Activated CD4-positive, alpha-beta T cell treated with anti-CD3 and anti-CD28 coated beads, Interleukin-2, Interleukin-6, amounts not matched to agents 100 ng/mL and 50 ng/mL, durations not matched to agents 16 hours and 8 hours (primary cell): ENCODE measurements at places on chromosomes 4 and X.

GRCh38 chr4:123405267-123405865, 8.8 kb downstream of the SPRY1 start:
- no peak for DNase-seq

DNA sequence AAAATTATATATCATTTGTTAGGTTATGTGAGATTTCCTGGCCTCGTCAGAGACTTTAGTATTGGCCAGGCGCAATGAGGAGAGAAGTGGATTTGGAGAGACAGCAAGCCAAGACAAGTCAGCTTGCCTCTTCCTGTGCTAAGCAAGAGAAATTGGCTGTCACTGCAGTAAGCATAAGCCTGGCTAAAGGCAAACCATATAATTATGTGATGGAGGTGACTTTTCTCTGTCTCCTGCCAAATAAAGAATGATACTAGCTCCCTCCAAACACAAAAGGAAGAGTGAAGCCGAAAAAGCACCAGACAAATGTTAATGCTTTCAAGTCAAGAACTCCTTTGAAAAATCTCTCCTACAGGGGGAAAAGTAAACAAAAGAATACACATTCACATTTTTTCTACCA, 2246.0 kb downstream of the ARAP2 start:
- no peak for DNase-seq

GRCh38 chr4:183960046-183960420, 54.9 kb downstream of the STOX2 start:
- DNase-seq, result no peak

DNA sequence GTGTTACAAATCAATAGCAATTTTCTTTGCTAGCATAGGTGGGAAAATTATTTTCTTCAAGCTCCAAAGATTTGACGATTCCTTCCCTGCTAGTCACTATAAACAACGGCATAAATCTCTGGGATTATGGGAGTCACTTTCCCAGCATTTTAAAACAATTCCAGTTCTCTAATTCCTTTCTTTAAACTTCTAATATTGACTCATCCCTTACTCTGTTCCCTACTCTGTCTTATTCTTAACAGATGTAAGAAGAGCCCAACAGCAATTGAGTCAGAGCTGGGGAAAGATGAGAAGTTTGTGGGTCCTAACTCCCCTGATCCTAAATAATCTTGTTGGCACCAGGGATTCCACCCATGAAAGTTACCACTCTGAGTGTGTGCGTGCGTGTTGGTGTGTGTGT, 47.4 kb upstream of the IL21 start:
- DNase-seq, result no peak

DNA sequence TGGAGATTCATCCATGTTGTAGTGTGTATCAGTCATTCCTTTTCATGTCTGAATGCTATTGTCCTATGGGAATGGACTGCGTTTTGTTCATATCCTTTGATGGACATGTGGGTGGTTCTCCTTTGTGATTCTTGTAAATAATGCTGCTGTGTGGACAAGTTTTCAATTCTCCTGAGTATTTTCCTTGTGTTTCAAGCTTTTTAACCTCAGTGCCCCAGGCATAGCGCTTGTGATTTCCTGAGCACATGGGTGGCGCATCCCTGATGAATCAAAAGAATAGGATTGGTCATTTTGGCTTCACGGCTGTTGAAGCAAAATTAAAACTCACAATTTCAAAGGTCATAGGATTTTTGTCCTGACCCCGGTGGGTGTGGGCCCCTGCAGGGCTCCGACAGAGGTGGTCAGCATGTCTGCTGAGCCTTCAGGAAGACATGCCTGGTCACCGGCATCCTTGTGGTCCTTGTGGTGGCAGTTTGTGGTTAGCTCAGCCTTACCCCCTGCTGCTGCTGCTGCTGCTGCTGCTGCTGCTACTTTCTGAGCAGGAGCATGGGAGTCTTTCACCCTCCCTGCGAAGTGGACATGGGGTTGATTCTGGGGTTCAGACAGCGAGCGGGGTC, 30.0 kb downstream of the SHROOM2 start:
- DNase-seq, result no peak
